ENCODE measurements at places on chromosomes 4 and X.

DNA sequence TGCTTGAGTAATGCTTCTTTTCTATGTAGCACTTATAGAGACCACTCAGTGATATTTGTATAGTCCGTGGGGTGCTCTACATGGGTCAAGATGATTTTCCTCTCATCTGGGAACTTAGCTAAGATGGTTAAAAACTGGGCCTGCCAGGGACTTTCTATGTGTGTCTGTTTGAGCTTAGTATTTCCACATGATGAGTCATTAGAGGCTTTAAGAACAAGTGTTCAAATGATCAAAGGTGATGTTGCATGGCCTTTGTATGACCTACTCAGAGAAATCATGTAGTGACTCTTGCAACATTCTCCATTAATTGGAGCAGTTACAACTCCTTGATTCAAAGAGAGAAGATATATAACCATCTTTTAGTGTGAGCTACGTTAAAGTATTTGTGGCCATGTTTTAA lies 1480.5 kb upstream of the IGFBP7 start:
- DNase-seq, result no peak

GRCh38 chr4:35963383-35963782 lies 280.9 kb downstream of the ARAP2 start:
- DNase-seq, result no peak

GRCh38 chr4:6011686-6012085 lies 6.5 kb downstream of the C4orf50 start:
- no peak for DNase-seq

- peak; percentile 38 for DNase-seq
These were observed 1.9 kb downstream of the UBL4A start for GRCh38 chrX:154484255-154485149.

DNA sequence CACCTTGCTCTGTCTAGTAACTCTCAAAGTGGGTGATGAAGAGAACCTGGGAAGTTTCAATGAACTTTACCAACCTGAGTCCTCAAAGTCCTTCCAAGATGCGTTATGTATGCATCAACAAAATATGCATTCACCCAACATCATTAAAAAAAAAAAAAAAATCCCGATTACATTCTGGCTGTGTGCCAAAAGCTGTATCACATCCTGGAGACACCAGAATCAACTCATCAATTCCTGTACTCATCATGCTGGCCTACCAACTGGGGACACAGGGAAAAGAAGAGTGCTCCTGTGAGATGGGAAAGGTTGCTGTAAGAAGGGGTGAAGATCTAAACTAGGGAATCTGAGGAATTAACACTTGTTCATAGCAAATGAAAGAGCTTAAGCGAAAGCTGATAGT lies 16.5 kb downstream of the UNC5C start:
- DNase-seq, result no peak

- DNase-seq, result no peak
These were observed 359.9 kb upstream of the F9 start for GRCh38 chrX:139170526-139171173.

- DNase-seq, result no peak
These were observed 260.6 kb upstream of the BOD1L1 start for GRCh38 chr4:13888112-13888511.

- peak; percentile 29 for DNase-seq
These were observed 64.9 kb downstream of the N4BP2 start for GRCh38 chr4:40121515-40121914.

GRCh38 chrX:150902434-150903109 lies 4.1 kb upstream of the CD99L2 start:
- DNase-seq, result no peak

GRCh38 chrX:130933358-130933757 lies 30.3 kb upstream of the ENOX2 start:
- no peak for DNase-seq

DNA sequence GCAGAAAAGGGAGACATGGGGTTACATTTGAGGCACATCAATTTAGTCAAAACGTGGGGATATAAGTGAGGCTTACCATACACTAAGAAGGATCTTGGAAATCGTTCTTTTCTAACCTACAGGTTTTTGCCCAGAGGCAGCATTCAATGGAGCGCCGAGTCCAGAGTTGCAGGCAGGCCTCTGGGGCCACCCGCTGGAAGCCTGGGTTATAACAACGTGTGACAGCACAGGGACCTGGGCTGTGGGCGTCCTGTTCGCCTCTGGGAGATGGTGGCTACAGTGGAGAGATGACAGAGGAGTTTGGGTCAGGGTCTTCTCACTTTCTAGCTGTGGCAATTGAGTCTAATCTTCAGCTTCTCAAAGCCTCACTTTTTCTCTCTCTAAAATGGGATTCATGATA lies 53.9 kb downstream of the ENPP6 start:
- DNase-seq, result no peak

DNA sequence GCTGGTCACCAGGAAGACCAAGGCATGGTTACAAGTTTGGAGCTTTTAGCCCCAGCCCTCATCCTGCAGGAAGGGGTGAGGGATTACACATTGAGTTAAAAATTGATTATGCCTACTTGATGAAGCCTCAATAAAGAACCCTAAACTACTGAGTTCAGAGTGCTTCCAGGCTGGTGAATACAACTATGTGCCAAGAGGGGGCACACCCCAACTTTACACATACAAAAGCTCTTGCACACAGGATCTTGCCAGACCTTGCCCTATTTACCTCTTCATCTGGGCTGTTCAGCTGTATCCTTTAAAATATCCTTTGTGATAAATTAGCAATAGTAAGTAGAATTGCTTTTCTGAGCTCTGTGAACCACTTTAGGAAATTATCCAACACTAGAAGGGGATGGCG lies 489.3 kb downstream of the INPP4B start:
- DNase-seq, result no peak

DNA sequence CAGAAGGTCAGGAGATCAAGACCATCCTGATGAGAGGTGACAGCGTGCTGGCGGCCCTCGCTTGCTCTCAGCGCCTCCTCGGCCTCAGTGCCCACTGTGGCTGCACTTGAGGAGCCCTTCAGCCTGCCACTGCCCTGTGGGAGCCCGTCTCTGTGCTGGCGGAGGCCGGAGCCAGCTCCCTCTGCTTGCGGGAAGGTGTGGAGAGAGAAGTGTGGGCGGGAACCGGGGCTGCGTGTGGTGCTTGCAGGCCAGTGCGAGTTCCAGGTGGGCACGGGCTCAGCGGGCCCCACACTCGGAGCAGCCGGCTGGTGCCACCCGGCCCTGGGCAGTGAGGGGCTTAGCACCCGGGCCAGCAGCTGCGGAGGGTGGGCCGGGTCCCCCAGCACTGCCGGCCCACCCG lies 286.9 kb downstream of the RAPGEF2 start:
- DNase-seq, result no peak

GRCh38 chrX:131791608-131792355 lies 231.3 kb upstream of the STK26 start:
- DNase-seq, result no peak

DNA sequence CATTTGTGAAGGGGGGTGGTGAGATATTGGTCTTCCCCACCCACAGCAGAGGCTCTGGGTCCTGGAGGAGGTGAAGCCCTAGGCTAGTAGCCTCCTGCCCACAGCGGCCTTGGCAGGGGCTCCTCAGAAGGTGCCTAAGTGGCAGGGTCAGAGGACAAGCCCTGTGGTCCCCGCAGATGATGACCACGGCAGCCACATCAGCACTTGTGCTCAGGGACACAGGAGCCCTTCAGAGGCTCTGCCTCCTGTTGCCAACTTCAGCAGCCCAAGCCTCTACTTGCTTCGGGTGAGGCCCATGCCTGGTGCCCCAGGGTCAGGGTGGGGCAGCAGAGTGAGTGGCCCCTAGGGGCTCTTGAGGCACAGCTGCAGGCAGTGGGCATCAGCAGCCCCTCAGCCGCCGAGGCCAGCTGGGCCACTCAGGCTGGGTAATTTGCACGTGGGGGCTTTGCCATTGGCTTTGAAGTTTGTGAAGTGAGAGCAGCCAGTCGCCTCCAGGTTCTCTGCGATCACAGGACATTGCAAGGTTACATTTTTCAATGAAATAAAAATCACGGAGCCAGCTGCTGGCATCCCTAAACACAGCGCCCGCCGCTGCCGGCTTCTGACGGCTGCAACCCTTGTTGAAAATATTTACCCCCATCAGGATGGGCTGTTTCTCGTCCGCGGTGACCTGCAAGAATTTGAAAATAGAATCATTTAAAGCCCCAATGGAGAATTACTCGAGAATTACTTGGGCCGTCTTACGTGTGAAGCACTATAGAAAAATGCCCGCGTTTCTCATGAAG lies 108.5 kb downstream of the HMX1 start:
- DNase-seq, result no peak

DNA sequence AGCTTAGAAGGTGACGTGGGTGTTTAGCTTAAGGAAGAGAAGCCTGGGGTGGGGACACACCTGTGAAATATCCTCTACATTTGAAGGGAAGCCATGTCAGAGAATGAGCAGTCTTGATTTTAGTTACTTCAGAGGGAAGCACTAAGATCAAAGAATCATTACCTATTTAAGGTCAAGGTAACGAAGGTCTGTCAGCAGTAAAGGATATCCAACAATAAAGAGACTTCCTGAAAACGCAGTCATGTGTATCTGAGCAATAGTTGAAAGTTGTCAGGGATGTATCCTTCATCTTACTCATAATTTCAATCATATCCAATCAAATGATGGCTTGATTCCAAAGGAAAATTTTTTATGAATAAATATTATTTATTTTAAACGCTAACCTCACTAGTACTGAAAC lies 33.5 kb downstream of the IGFBP7 start:
- DNase-seq, result no peak

DNA sequence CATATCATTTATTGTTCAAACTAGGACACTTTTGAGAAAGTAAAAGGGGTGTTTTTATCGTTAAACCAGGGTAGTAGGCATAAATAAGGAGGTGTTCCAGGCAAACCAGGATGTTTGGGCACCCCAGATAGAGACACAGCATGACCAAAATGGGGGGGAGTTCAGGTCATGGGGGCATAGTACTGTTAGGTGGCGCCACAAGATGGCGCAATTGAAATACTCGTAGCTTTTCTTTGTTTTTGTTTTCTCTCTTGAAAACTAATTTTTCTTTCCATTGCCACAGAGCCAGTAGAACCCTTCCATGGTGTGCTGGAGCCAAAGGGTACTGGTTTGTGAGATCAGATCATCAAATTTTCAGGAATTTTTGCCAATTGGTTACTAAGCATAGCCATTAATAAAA lies 283.4 kb downstream of the BCOR start:
- peak; percentile 26 for DNase-seq

GRCh38 chr4:53854991-53855568 lies 209.3 kb downstream of the CHIC2 start:
- DNase-seq, result no peak

DNA sequence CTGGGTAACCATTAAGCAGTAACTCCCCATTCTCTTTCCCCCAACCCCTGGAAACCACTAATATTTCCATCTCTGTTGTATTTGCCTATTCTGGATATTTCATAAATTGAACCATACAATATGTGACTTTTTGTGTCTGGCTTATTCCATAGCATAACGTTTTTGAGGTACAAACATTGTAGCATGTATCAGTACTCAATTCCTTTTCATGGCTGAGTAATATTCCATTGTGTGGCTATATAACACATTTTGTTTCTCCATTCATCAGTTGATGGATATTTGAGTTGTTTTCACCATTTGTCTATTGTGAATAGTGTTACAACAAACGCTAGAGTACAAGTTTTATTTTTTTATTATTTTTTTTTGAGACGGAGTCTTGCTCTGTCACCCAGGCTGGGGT lies 55.0 kb upstream of the MORC4 start:
- no peak for DNase-seq

DNA sequence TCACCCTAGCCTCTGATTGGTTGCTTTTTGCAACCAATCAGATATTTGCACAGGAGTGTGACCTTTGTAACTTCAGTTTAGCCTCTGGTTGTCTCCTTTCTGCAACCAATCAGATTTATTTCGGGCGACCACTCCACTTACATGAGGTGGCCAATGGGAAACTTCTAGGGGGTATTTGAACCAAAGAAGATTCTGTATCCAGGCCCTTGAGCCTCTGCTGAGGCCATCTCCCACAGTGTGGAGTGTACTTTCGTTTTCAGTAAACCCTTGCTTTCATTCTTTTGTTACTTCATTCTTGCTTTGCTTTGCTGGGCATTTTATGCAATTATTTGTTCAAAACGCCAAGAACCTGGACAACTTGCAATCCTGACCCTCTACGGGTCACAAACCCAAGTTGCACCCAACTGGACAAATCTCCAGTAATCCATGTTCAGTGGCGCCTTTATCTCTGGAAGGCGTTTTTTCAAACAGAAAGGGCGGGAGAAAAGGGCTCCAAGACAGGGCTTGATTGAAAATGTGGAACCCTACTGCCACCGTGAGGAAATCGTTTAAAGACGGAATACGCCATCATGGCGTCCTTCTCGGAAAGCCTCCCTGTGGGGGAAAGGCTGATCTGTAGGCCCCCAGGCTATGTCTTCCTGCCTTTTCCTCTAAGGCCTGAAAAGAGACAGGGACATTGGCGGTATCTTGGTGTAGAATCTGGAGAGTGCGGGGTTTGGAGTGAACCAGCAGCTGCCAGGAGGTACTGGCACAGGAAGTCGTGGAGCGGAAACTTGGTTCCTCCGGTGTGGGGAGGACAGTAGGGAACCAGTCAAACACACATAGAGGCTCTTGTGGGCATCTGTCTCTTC lies 184.6 kb downstream of the OR13H1 start:
- DNase-seq, result peak; percentile 84

GRCh38 chrX:144334577-144334976 lies 450.7 kb downstream of the UBE2NL start:
- no peak for DNase-seq

DNA sequence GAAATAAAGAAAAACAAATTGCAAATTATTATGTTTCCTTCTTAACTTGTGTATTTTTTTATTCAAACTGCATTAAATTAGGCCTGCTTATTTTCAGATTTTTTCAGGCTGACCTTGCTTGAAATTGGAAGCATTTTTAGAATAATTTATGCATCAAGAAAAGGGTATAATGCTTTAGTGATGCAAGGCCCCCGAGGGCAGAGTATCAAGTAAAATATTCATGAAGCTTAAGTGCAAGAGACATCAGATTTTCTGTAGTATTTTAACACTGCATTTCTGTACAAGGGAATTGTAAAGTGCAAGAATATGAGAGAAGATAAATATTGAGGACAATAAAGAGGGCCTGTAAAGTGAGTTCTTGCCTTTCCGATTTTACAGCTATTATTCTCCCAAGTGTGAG lies 485.8 kb upstream of the ATOH1 start:
- DNase-seq, result no peak

- no peak for DNase-seq
These were observed 177.7 kb downstream of the ZNF674 start for GRCh38 chrX:46367491-46367890.

- no peak for DNase-seq
These were observed 348.3 kb downstream of the ARHGAP24 start for GRCh38 chr4:85823295-85823694.

- peak; percentile 76 for DNase-seq
These were observed at the start of gene RBMX2 for GRCh38 chrX:130401415-130402207. Gene RBMX2, plus strand, starts transcription at chrX:130401987. Its CDS starts 46 bp downstream, at chrX:130402033.

- DNase-seq, result no peak
These were observed 163.1 kb downstream of the PALLD start for GRCh38 chr4:168659741-168660465.

- DNase-seq, result no peak
These were observed 159.3 kb downstream of the PALLD start for GRCh38 chr4:168656055-168656660.

Measured in CD4-positive, alpha-beta T cell treated with Interferon gamma for 1 hour (primary cell).